Psoas muscle (tissue), 8 donors: ENCODE measurements at places on chromosomes 5 and 9.

DNA sequence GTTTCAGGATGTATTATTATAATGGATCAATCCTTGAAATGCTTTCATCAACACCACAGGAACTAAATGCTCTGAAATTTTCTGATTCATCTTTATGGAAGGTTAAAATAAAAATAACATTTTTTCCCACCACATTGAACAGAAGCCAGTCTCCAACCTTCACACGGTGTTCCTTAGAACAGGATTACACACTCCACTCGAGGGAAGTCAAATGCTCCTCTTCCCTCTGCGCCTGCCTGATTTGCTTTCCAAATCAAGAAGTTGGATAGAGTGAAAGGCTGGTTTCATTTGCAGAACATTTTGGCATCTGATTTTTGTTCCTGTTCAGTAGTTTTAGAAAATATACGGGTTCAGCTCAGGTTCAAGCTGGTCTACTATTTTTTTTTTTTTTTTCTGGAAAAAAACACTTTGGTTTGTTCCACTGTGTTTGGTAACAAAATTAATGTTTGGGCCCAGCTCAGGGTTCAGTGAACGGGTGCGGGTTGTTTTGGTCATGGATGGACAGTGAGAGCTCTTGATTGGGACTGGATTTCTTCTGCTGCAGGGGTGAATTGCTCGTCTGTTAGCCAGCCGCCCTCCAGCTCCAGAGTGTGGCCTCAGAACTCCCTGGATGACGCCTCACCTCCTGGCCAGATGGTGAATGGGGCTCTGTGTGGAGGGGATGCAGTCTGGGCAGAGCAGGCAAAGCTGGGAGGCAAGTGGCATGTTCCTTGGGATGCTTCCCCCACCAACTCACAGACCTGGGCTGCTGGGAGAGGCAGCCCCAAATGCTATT, 82.4 kb upstream of the STC2 start:
- DNase-seq, result no peak

DNA sequence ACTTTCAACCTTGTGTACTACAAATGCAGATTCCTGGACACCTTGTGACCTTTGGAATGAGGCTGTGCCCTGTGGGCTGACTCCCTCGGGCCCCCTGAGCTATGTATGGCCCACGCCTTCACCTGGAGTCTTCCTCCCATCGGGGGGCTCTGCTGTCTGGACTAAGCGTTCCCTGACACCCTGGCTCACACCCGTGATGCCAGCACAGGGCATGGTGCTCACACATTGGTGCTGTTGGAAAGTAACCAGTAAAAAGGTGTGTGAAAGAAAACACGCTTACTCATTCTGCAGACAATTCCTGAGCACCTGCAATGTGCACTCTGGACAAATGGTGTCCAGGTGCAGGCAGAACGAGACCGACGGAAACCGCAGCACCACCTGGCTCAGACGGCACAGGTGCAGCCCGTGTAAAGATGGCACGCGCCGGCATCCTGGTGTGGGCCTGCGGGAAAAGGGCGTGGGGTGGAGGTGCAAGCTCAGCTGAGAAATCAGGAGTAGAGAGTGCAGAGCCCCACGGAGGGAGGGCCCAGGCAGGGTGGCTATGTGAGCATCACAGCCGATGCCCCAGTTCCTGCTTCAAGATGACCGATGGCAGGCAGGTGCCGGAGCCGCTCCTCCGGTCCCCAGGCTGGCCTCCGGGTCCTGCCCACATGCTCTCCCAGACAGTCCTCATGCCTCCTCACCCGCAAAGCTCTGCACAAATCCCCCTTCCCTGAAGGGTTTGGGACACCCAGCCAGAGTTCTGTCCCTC, 11.0 kb downstream of the LPCAT1 start:
- peak; percentile 44 for DNase-seq

DNA sequence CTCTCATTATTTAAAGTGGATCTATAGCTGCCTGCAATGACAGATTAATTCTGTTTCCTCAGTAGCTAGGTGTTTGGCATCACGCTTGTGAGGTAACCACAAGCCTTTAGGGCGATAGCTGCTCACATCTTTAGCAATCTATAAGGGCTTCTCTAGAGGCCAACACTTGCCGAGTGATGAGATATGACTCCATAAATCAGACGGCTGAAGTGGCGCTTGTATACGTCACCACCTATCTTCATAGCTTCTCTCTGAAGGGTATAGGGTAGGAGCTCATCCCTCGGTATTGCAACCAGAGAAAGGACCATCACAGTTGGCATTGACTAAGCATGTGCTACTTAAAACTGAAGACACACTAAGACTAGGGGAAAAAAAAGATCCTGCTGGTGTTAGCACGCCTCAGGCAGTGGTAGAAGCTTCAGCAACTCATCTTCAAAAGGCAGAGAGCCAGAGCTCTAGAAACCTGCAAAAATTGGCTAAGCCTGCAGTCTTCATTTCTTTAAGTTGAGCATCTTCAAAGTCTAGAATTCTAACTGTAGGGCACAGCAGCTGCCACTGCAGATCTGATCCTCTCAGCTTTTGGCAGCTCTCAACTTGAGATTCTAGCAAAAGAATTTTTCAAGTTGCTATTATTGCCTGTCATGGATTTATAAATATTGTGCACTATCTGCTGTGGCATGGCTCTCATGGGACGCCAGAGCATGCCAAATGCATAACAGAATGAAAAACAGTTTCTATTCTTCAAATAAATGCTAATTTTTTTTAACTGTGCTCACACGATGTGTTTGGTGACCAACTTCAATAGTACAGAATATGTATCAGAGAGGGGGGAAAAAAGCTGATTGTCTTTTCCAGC, 37.5 kb downstream of the PSMB7 start:
- no peak for DNase-seq

DNA sequence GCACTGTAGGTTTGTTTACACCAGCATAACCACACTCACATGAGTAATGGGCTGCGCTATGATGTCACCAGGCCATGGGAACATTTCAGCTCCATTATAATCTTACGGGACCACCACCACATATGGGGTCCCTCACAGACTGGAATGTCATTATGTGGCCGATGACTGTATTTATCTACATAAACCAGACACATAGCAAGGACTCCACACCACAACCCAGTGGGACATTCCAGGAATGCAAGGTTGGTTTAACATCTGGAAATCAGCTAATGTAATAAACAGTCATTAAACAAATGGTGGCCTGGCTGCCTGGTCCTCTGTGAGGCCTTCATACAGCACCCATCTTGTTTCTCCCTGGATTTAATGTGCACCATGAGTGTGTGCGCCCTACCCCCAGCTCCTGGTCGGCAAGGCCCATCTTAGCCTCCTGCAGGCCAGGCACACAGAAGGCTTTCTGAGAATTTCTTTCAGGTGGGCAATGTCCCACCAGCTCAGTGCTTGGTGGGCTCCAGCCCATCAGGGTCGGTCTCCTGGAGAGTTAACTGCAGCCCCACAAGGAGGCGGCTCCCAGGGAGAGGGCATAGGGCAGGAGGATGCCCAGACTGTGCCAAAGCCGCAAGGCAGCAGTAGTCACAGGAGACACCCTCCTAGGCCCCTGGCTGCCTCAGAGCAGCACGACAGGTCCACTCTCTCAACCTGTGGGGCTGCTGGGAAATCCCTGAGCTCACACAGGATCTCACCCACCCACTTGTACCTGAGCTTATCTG, 35.9 kb upstream of the SARDH start:
- no peak for DNase-seq
